ENCODE measurements at places on chromosomes 7 and 10.
A peak's percentile ranks its signal among the peaks of the same experiment; 100 is the strongest.

- no peak for DNase-seq
Measured at GRCh38 chr7:4138866-4139265, 543.2 kb upstream of the FOXK1 start.

DNA sequence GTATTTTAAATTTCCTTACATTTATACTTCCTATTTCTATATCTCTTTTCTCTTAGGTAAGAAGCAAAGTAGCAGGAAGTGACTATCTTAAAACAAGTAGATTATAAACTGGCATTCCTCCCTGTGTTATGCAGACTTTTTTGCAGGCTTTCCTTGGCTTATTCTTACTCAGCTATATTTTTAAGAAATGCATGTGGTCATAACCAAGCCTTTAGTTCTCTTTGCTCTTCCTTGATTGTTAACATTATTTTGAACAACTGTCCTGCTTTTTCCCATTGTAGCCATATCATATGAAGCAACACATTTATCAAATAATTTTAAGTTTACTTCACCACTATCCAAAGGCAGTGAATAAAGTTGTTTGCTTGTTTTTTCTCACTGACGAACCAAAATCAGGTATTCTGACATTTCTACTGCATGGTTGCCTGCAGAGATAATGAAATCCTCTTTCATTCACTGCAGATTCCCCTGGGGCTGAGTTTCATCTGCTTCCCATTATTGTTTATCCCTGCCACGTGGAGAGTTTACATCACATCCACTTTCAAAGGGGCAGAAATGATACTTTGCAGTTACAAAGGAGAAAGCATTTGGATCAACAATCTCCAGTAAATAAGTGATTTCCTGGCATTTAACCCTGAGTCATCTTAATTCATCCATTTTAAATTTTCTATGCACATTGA, 389.9 kb upstream of the SEMA3C start:
- no peak for DNase-seq

DNA sequence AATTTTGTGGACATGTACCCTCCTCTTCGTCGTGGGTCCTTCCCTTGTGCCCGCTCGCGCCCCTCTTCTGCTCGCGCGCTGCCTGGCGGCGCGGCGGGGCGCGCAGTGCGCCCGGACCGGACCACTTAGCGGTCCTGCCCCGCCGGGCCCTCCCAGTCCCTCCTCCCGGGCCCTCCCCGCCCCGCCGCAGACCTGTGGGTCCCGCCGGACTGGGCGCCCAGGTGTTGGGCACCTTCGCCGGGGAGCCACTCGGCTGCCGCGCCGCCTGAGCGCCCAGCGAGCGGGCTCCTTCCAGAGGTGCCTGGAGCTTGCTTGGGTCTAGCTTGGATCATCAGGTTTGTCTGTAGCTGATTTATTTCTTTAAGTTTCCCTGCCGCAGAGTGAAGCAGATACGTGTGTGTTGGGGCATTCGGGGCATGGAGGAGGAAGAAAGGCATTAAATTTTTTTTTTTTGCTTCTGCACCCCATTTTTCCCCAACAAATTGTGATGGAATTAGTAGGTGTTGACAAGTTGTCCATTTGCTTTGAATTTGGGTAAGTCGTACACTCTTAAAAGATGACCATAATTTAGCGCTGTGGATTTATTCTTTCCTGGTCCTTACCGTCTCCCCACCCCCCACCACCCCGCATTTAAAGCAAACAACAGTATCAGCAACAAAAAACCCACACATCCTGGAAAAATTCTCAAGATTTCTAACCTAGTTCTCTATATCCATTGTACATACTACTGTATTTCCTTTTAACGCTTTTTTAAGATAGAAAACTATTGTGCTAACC, 905 bp downstream of the C1GALT1 start:
- DNase-seq, result peak; percentile 66

GRCh38 chr10:11359869-11360268, 251.6 kb downstream of the USP6NL start:
- no peak for DNase-seq

GRCh38 chr10:4332764-4333458, 493.1 kb upstream of the AKR1E2 start:
- no peak for DNase-seq

- DNase-seq, result no peak
Measured at GRCh38 chr10:132450466-132450824, 53.4 kb downstream of the PWWP2B start.

DNA sequence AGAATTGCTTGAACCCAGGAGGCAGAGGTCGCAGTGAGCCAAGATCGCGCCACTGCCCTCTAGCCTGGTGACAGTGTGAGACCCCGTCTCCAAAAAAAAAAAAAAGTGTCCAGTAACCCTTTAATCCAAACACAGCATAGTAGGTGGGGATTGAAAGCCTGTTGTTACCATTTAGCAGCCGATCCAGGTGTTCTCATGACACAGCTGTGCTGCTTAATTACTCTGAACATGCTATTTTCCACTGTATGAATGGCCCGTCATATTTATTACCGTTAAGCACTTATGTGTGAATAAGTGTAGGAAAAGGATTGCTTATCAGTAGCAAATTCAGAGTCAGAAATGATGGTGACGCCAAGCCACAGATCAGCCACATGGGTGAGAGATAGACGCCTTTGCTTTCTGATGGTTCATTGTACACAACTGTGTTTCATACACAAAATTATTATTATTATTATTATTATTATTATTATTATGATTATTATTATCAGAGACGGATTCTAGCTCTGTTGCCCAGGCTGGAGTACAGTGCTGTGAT, 11.6 kb upstream of the ORAI2 start:
- DNase-seq, result no peak

DNA sequence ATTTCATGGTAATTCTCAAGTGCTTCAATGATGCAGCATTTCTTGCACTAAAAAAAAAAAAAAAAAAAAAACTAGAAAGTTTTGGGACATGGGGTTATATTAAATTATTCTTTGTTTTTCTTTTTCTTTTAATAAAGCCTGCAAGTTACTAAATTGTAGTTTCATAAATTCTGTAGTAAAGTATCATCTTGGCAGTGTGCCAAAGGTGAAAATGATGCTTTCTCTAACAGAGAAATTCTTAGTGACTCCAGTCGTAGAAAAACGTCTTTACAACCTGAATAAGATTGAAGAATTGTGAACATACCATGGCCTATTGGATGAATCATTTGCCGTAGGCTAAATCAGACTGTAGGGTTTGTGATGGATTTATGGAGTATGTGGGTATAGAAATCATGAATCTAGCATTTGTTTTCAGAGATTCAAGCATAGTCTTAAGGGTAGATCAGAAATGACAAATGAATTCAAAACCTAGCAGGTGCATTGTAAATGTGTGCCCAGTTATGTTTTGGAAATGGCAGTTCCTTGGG, 27.1 kb downstream of the RBM17 start:
- no peak for DNase-seq

DNA sequence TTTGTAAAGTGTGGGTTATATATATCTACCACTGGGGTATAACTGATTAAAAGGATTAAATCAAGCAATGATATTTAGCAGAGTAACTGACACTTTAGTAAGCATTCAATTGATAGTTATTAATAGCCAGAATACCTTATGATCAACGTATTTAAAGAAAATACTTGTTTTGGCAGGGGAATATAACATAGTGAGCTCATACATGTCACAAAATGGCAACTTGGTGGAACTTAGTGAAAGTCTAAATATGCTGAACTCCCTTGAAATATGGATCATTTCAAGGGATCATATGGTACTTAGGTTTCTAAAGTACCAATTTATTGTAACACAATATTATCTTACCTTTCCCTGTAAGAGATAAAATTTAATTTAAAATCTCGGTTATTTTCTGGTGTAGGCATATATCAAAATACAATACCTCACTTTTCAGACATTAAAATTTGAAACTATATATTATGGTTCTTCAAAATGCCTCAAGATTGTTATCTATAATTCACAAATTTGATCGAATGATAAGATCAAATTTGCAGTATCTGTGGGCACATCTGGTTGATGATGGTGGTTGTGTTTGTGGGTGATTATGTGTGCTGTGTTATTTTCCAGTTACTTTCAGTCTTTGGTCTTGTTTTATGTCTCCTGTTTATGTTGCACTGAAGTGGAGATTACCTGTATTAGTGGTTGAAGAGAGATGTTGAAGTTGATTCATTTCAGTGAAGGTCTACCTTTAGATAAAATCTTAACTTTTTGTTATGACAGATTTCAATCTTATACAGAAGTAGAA, 5.2 kb downstream of the ARL4A start:
- no peak for DNase-seq

- peak; percentile 36 for DNase-seq
Measured at GRCh38 chr7:45889367-45890067, 1.2 kb downstream of the IGFBP1 start.

GRCh38 chr7:129872054-129872453, 80.7 kb downstream of the UBE2H start:
- no peak for DNase-seq

GRCh38 chr7:50649259-50649885, 84.2 kb upstream of the DDC start:
- DNase-seq, result no peak

GRCh38 chr7:90458104-90458503, 11.3 kb upstream of the PTTG1IP2 start:
- no peak for DNase-seq

- peak; percentile 70 for DNase-seq
Measured at GRCh38 chr7:19754521-19755116, 18.8 kb downstream of the TMEM196 start.

DNA sequence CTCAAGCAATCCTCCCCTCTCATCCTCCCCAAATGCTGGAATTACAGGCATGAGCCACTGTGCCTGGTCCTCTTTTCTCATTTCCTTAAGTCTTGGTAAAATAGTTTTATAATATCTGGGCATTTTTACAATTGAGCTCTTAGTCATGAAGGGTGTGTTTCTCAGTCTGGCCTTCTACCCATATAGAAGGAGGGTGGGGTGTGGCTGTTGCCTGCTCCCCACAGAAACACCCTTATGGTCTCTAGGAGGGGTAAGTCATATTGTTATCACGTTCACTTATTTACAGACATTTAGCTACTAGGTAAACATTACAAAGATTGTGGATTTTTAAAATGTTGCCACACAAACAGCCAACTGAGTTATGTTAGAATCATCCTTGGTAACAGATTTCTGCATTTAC, 6.7 kb upstream of the OTUD1 start:
- no peak for DNase-seq

GRCh38 chr10:7171825-7172224, 239.0 kb downstream of the SFMBT2 start:
- DNase-seq, result no peak

DNA sequence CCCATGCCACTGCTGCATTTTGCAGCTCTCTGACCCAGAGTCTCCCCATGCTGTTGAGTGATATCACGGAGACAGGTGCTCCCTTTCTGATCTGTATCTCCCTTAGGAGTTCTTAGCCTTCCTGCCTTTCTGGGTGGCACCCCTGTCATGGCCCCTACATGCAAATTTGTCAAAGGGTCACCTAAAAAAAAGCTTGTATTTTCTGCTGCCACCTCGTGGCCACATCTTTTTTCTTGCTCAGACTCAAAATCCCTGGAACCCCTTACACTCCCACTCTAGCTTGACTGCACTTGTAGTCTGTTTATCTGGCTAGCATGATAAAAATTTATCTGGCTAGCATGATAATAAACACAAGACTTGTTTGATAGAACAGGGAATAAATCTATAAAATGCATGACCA, 809.1 kb downstream of the SORCS1 start:
- peak; percentile 46 for DNase-seq

GRCh38 chr7:98278936-98279335, 2.5 kb upstream of the BRI3 start:
- no peak for DNase-seq

GRCh38 chr10:13788320-13788600, 201.5 kb downstream of the PRPF18 start:
- no peak for DNase-seq

GRCh38 chr7:155167706-155168365, 97.7 kb downstream of the HTR5A start:
- no peak for DNase-seq

GRCh38 chr7:158369290-158369689, 218.3 kb downstream of the PTPRN2 start:
- DNase-seq, result no peak

DNA sequence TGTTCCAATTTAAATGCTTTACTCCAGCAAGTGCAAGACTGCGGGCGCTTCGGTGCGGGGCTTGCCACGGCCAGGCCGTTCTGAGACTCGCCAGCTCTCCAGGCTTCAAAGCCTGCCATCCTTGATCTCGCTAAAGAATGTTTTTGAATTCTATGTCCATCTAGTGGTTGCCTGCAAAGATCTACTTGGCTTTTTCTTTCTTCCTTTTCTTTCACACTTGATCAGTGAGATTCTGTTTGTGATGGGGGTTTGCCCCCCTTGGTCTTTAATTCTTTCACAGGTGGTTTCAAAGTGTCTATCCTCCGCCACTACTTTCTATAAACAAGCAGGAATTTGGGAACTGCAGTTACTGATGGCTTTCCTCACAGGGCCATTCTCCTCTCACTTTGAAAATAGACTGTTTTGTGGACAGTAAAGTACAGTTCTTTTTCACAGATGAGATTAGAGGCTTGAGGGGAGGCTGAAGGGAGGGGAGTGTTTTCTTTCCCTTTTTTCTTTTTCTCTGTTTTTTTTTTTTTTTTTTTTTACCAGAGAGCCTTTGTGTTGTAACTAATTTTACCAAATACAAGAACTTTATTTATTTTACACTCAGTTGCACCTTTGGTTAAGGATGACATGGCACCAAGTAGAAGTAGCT, 15.2 kb upstream of the FBXW4 start:
- DNase-seq, result peak; percentile 52

GRCh38 chr7:80665526-80665925, 27.1 kb downstream of the CD36 start:
- DNase-seq, result no peak

DNA sequence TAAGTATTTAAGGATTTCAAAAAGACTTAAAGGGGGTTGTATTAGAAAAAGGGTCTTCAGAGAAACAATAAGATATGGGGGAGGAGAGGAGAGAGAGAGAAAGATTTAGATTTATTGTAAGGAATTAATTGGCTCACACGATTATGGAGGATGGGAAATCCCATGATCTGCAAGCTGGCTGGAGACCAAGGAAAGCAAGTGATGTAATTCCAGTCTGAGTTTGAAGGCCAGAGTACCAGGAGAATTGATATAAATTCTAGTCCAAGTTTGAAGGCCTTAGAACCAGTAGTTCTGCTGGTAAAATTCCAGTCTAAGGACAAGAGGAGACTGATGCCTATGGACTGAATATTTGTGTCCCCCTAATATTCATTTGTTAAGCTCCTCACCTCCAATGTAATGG, 20.6 kb upstream of the SLC13A1 start:
- DNase-seq, result no peak

- peak; percentile 19 for DNase-seq
Measured at GRCh38 chr7:109259151-109259550, 689.5 kb downstream of the DNAJB9 start.

GRCh38 chr7:57256637-57257375, 124.6 kb upstream of the ZNF479 start:
- no peak for DNase-seq
